Stimulated activated CD8-positive, alpha-beta memory T cell treated with anti-CD3 and anti-CD28 coated beads, Interleukin-2, amount 100 ng/mL, for 1 hour (primary cell): ENCODE measurements at places on chromosomes 7 and 10.

GRCh38 chr7:151775547-151776443 lies 101.1 kb downstream of the PRKAG2 start:
- DNase-seq: no peak

DNA sequence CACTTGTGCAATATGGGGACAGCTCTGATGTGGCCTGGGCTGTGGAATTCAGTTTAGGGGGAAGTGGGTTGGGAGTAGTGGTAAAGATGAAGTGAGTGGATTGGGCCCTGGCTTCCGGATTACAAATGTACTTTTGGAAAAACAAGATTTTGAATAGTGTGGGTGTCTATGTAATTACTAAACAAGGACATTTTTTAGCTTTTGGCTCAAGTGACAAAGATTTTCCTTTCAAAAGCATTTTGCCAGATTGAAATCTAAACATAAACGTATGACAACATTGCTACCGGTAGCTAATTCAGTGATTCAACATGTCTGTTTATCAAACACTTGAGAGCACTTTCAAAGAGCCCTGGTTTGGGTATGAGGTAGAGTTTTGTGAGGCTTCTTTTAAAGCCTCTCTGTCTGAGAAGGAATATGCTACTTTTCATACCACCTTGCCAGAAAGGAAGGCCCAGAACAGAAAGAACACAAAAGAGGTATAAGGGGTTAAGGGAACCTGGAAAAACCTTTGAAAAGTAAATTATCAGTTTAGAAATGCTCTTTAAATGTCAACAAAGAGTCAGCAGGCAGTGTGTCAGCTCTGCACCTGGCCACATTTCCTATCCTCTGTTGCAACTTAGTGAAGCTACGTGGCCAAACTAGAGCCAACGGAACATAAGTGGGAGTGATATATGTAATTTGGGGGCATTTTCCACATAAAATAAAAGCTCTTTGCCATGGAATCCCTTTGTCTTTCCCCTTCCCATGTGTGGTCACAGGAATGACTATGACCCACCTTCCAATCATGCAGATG lies 516.1 kb downstream of the NRG3 start:
- no peak for DNase-seq

- DNase-seq: no peak
Measured at GRCh38 chr7:129975309-129975708, 22.5 kb upstream of the UBE2H start.

DNA sequence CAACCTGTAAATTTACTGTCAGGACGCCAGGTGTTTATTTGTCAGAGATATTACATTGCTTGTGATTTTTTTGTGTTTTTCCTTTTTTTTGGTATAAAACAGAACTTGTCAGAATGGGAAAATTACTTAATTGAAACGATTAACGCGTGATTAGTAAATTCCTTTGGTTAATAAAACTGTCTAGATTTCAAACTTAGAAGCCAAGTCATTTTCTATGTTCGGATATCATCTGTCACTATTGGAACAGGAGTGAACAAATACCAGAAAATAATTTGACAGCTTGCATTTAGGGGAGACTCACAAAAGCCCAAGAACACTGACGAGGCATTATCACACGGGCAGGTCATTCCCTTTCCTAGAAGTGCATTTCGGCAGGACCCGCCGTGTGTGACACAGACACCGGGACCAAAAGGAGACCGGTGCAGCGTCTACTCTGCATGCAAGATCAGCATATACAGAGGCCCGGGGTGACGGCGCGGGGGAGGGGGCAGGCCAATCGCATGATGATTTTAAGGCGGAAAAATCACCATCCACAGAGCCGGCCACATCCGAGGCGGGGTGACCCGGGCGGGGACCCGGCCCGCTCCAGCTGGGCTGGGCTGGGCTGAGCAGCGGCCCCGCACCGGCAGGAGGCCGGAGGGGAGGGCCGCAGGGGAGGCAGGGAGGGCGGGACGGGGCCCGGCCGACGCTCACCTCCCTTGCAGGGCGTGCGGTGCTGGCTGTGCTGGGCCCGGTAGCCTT lies 841 bp downstream of the GLUD1 start:
- DNase-seq: peak; percentile 32

DNA sequence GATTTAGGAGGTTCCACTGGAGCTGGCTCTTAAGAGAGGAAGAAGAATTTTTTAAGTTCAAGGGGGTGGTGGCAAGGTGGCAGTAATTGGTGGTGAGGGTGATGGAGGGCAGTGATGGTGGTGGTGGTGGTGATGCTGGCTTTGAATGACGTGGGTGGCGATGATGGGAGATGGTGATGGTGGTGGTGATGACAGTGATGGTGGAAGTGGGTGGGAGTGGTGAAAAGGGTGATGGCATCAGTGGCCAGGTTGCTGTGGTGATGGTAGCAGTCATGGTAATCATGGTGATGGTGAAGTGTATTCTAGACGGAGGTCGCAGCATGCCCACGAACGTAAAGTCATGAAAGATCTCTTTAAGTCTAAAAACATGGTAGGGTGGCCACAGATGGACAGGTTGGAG lies 197.3 kb downstream of the PTEN start:
- no peak for DNase-seq

DNA sequence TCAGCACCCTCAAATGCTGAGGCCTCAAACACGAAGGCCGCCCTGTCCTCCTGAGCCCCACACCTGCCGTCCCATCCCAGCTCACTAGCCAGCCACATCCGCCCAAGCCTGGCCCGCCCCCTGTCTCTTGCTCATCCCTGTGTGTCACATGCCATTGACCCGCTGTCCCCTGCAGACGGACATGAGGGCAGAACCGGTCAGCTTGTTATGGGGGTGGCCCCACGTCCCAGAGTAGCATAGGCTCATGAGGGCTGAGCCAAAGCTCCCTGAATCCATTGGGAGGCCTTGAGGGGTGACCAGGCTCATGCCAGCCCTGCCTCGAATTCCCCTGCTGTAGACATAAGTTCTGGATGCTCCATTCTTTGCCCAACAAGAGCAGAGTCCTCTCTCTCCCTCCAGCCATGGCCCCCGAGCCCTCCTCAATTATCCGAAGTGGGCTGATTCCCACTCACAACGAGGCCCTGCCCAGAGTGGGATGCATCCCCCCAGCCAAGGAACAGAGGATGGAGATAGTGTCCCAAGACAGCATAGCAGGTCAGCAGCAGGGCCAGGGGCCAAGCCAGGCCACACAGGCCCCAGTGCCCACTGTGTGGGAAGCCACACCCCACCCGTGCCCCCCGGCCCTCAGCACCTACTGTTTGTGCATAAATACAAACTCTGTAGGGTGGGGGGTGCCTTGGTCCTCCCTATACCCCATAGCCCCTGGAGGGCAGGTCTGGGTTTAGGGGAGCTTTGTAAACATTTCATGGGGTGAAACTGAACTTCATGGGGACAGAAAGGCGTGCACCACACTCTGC lies 42.1 kb downstream of the EBF3 start:
- no peak for DNase-seq

- DNase-seq: no peak
Measured at GRCh38 chr10:83539528-83540308, 599.6 kb upstream of the GHITM start.

GRCh38 chr7:36736090-36736898 lies 12.0 kb upstream of the AOAH start:
- no peak for DNase-seq

GRCh38 chr7:158276414-158277218 lies 311.0 kb downstream of the PTPRN2 start:
- no peak for DNase-seq

- DNase-seq: no peak
Measured at GRCh38 chr10:86599729-86600128, 54.6 kb upstream of the OPN4 start.

GRCh38 chr10:129767751-129768150 lies 196.3 kb downstream of the EBF3 start:
- no peak for DNase-seq

GRCh38 chr7:136496551-136496950 lies 371.9 kb upstream of the CHRM2 start:
- DNase-seq: no peak

GRCh38 chr10:80567292-80567691 lies 29.6 kb downstream of the SH2D4B start:
- DNase-seq: no peak

DNA sequence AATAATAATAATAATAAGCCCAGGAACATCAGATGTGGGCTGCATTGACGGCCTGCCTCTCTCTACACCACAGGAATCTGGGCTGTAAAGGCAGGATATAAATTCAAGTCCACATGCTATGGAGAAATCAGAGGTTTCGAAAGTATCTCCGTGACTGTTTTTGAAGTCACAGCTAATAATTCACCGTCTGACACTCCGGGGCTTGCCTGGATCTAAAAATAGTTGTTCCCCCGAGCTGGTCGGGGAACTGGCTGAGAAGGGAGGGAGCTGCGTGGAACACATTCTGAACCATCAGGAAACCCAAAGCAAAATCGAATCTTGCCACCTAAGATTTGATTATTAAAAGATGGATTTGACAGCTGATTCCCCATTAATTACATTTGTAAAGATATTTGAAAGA lies 35.4 kb downstream of the KLF6 start:
- DNase-seq: no peak

DNA sequence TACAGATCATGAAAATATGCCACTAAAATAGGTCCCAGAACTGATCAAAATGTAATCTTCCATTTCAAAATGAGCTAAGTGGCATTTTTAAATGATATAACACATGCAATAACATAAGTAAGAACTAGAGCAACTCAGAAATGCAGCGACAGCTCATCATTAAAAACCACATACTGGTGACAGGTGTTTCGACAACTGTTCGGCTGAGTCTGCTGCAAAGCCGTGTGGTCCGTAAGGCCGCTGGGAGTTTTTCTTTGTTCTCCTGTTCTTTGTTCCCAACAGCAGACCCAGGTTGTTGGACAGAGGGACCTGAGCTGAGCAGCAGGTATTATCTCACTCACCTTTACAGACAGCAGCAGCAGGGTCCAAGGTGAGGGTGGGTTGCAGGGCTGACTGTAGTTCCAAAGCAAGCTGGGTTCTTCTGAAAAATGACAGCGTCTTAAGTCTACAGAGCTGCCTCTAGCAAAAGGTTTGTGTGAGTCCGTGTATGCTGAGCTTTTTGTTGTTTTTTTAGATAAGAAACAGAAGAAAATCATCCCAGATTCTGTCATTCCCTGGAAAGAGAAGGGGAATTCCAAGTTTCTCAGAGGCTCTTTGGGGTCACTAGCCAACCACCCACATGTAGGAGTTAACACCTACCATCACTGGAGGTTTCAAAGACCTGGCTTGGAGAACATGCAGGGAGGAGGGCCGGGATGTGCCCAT lies 45.4 kb upstream of the MACROH2A2 start:
- no peak for DNase-seq

DNA sequence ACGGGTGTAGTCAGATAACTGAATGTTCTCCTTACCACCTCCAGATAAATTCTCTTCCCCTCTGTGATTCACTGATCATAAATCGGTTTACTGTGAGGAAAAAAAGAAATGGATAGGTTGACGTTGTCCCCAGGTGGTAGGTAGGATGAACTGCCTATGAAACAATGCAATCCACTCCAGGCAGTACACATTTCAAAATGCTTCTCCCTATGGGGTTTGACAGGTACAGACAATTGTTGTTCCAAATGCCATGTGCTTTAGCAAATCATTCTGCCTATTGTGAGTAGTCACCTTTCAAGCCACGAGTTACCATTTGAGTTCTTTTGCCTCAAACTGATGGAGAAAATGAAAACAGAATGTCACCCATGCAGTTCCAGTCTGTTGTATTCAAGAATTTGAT lies 21.8 kb downstream of the VIM start:
- DNase-seq: no peak

DNA sequence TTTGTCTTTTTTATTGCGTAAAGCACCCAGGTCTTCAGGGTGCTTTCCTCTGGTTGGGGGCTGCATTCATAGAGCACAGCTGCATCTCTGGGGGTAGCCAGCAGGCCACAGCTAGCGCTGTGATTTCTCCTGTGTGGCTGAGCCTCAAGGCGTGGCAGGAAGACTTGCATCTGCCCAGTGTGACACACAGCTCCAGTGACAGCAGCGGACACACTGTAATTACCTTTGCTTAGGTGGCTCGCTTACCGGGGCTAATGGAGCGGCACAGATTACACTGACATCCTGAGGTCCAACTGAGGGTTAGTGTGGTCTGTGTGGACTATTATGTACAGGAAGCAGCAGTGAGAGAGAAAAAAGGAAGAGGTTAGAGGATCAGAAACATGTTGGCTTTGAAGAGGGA lies 27.1 kb downstream of the ABCB4 start:
- no peak for DNase-seq

DNA sequence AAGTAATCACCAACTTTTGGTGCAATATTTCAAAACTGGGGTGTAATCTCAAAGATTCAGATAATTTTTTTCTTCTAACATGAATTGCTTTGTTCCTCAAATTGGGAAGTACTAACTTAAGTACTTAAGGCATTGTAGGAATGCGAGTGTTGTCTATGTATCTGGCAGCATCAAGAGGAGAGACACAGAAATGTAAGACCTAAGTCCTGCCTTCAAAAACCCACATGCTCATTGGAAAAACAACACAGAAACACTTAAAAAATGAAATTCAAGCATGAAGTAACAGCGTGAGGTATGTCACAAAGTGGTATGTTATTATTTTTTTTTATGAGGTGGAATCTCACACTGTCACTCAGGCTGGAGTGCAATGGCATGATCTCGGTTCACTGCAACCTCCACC lies 288.5 kb downstream of the ZEB1 start:
- no peak for DNase-seq

DNA sequence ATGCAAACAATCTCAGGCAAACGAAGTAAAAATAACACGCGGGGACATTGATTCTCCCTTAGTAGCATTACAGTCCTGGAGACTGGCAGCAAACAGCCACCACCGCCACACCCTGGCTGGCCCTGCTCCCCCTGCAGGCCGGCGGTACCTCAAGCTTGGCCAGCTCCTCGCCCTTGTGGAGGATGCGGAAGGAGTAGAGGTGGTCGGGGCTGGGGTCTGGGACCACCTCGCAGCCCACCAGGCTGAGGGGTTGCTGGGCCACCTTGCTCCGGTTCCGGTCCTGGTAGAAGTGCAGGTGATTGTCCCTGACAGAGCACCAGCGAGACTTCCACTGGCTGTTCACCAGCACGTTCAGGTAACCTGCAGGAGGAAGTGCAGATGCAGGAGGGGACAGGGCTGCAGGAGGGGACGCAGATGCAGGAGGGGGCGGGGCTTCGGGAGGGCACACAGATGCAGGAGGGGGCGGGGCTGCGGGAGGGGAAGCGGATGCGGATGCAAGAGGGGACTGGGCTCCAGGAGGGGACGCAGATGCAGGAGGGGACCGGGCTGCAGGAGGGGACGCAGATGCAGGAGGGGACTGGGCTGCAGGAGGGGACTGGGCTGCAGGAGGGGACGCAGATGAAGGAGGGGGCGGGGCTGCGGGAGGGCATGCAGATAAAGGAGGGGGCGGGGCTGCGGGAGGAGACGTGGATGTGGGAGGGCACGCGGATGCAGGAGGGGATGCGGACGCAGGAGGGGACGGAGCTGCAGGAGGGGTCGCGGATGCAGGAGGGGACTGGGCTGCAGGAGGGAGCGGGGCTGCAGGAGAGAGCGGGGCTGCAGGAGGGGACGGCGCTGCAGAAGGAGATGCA lies 65.7 kb downstream of the VWA2 start:
- DNase-seq: peak; percentile 15

GRCh38 chr10:75910032-75910431 lies 478.6 kb downstream of the LRMDA start:
- no peak for DNase-seq
